ENCODE measurements at places on chromosomes 1 and 21. TPM values are rescaled to one million over a fixed set of nuclear protein-coding genes. Genes with fewer than 3 reads are reported as not detected.

- no peaks in the 10 kb centered on the region for H3K27me3 ChIP-seq
- peaks cover 29% of the 10 kb centered on the region for H3K4me1 ChIP-seq
- no peak overlapping the region for H3K4me3 ChIP-seq
Measured at GRCh38 chr1:53324728-53325297, 3.1 kb downstream of the LRP8 start.

DNA sequence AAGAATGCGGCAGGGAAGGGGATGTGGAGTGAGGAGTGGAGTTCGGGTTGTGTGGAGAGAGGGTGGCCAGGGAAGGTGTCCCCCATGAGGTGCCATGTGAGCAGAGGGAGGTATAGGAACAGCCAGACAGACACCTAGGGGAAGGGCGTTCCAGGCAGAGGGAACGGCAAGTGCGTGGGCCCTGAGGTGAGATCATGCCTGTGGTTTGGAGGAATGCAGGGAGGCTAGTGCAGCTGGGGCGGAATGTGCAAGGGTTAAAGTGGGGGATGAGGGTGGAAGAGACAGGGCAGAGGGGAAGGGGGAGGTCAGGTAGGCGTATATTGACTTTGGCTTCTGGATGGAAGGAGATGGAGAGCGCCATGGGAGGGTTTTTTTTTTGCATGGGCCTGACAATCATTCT lies 31.6 kb upstream of the PADI6 start:
- H3K4me1 ChIP-seq = no peaks in the 10 kb centered on the region
- DNase-seq = no peak
- H3K4me3 ChIP-seq = no peak overlapping the region
- no peaks in the 10 kb centered on the region for H3K36me3 ChIP-seq

GRCh38 chr1:99685516-99686180 lies 39.7 kb downstream of the PALMD start:
- no peaks in the 10 kb centered on the region for H3K27me3 ChIP-seq
- DNase-seq = no peak
- peak overlapping the region; percentile 24 for H3K27ac ChIP-seq

DNA sequence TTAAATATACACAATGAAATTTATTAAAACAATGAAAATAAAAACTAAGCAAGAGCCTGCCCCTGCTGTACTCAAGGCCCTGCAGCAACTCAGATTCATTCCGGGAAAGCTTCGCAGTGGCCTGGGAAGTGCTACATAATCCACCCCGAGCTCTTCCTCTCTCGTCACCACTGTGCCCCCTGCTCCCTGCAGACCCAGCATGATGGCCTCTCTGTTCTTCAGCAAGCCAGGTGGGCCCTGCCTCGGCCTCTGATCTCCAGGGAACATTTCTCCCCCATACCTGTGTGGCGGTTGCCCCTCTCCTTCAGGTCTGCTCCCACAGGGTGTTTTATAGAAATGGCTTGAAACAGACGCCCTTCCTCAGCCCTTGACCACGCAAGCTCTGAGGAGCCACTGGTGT lies 10.6 kb downstream of the RNF187 start:
- no peaks in the 10 kb centered on the region for H3K27me3 ChIP-seq
- H3K4me1 ChIP-seq = peaks cover 10% of the 10 kb centered on the region
- no peak for DNase-seq
- H3K27ac ChIP-seq = no peak overlapping the region

GRCh38 chr1:107555578-107555977 lies 409.4 kb downstream of the VAV3 start:
- no peaks in the 10 kb centered on the region for H3K4me1 ChIP-seq
- H3K4me3 ChIP-seq = no peak overlapping the region
- no peak for DNase-seq
- no peaks in the 10 kb centered on the region for H3K27me3 ChIP-seq
- no peak overlapping the region for H3K27ac ChIP-seq

DNA sequence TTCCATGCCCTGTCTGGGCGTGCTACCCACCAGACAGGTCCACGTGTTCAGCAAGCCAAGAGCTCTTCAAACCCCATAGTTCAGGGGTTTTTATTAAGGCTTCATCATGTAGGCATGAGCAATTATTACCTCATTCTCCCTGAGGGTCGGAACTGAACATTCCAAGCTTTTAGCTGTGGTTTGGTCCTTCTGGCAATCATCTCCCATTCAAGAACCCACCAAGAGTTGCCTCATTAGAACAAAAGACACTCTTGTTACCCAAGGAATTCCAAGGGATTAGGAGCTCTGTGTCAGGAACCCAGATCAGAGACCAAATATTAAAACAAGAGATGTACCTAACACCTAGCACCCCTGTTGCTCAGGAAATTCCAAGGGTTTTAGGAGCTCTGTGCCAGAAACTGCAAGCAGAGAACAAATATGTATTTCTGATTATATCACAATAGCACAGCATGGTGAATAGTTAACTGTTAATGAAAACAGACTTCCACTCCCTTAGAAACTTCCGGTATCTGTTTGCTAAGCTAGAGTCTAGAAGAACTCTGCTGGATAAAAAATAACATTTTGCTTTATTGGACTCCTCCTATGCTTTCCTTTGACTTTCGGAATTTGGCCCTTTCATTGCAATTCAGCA lies 201.2 kb upstream of the L1TD1 start:
- H3K4me1 ChIP-seq = no peaks in the 10 kb centered on the region
- no peaks in the 10 kb centered on the region for H3K27me3 ChIP-seq
- no peak overlapping the region for H3K4me3 ChIP-seq

The RAVER2 gene
- total RNA-seq = 15.0 TPM

The GSTM1 gene
- 156 TPM for total RNA-seq

The RAB29 gene
- total RNA-seq = 7.9 TPM

The CCT3 gene
- 186 TPM for total RNA-seq

The RPE65 gene
- not detected for total RNA-seq

The BGLAP gene
- total RNA-seq = not detected

The VHLL gene
- total RNA-seq = not detected

The FTCD gene
- total RNA-seq = not detected

The KRTAP12-2 gene
- total RNA-seq = not detected

The HSD11B1 gene
- 18.7 TPM for total RNA-seq

All from vagina (tissue), 2 donors.